PC-9 (cell line): ENCODE measurements at places on chromosomes 4 and X.
A peak's percentile ranks its signal among the peaks of the same experiment; 100 is the strongest.

DNA sequence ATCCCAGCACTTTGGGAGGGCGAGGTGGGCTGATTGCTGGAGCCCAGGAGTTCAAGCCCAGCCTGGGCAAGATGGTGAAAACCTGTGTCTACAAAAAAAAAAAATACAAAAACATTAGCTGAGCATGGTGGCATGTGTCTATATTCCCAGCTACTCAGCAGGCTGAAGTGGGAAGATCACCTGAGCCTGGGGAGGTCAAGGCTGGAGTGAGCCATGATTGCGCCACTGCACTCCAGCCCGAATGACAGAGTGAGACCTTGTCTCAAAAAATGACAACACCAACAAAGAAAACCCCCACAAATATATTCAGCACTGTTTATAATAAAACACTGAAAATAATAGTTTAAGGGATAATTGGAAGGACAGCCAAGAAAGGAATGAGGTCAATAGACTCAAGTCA is 3.6 kb upstream of the ELOVL6 start:
- DNase-seq, result no peak

DNA sequence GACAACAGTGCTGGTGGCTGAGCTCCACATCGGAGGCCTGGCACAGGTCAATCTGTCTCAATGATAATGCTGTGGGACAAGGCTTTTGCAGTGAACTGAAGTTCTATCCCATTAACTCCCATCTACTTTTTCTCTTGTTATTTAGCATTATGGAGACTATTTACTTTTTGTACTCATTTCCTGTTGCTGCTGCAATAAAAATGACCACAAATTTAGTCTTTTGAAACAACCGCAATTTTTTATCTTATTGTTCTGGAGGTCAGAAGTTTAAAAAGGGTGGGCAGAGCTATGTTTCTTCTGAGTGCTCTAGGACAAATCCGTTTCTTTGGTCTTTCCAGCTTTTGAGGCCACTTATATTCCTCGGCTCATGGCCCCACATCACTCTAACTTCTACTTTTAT is 111.0 kb upstream of the PITX2 start:
- no peak for DNase-seq

DNA sequence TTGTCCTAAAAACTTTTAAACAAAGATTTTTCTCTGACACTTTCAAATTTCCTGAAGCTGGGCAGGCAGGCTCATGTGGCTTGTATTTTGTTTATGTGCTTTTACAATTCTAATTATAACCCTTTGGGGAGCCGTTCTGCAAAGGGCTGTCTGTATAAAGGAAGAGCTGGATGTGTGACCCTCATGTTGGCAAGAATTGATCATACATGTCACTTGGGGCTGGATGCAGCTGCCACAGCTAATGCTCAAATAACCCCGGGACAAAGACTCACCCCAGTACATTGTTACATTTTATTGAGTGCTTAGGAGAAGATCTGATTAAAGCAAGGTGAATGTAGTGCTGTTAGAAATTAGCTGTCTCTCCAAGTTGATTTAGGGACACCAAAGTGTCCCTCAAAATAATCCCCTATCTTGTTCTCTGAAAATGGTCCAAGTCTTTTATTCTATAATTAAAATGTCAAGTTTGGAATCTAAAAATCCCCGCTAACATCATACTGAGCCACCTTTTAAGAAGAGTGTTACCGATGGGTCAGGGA is 13.0 kb upstream of the DAPP1 start:
- no peak for DNase-seq

GRCh38 chr4:76279462-76279861 is 27.1 kb upstream of the STBD1 start:
- no peak for DNase-seq

DNA sequence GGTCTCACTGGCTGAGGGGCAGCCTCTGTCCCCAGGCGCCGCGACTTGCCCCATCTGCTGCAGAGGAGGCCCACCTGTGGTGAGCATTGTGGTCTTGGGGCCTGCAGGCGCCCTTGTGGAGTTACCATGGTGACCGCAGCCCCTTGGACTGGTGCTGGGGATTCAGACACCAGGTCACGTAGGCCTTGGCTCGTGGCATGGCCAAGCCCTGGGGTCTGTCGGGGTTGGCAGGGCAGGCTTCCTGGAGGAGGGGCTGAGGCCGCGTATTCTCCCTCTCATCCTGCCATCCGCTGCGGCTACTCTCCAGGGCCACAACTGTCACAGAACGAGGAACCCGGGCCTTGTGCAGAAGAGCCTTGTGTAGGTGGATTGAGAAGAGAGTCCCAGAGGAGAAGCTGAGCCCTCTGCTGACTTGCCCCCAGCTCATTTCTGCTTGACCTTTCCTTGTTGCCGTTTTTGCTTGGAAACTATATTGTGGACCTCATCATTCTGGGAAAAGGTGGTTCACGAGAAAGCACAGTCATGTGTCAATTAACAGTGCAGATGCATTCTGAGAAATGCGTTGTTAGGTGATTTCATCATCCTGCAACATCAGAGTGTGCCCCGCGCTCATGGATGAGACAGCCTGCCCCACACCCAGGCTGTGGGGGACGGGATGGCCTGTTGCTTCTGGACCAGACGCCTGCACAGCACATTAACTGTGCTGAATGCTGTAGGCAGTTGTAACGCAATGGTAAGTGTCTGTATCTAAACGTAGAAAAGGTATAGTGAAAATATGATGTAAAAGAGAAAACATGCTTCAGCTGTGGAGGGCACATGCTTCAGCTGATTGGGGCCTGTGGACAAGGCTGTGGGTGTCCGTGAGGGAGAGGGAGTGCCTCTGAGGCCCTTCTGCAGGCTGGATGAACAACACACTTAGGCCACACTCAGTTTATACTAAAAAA is 38.5 kb downstream of the TRMT44 start:
- DNase-seq, result no peak

- no peak for DNase-seq
Observed at GRCh38 chr4:52627876-52628275, 31.2 kb downstream of the USP46 start.

- no peak for DNase-seq
Observed at GRCh38 chr4:156633847-156634246, 337.8 kb downstream of the PDGFC start.

DNA sequence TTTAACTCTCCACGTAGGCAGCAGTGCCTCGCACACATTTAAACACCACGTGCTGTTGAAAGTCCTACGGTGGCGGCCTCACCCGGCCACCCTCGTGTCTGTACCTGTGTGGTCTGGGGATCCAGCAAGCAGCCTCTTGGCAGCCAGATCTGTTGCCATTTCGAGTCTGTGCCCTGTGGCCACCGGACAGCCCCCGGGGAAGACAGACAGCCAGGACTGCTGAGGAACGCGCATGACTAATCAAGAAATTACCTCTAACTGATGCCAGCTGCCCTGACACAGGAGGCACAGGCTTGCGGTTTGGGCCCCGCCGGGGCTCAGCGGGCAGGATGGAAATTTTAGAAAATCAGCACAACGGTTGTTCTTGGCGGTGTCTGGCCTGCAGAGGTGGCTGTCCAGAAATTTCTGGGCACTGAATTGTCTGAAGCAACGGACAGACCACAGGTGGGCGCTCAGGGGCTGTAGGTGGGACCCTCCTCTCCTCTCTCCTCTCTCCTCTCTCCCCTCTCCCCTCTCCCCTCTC is 15.6 kb upstream of the ASMTL start:
- peak; percentile 49 for DNase-seq

DNA sequence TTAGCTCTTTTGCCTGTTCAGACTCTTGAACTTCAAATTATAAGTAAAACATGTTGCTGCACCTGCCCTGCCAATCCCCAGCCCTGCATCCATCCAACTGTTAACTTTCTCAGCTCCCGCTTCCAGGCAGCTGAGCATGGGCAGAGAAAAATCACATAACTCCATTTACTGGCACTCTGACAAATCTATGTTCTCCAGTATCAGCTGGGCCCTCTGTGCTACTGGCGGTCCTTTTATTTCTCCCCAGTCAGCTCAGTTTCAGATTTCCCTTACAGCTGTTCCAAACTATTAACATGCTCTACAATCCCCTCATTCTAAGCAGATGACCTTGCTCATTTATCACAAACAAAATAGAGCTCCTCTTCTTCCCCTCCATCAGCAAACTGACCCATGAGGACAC is 240.4 kb upstream of the TET2 start:
- no peak for DNase-seq

DNA sequence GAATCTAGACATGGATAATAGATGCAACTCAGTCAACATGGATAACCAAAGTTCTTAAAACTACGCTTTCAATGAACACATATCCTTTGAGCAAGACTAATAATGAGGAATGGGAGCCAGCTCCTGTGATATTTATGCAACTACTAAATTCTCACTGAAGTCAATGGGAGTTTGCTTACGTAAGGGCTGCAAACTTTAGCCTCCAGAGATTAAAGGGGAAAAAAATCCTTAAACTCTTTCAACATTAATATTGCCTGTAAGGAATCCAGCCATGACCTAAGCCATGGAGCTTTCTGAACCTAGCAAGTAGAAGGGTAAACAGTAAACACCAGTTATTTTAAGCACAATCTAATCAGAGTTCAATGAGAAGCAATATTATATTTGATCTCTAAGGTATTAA is 125.2 kb upstream of the PITX2 start:
- no peak for DNase-seq

- peak; percentile 12 for DNase-seq
Observed at GRCh38 chr4:101649790-101650515, 140.6 kb upstream of the BANK1 start.

- no peak for DNase-seq
Observed at GRCh38 chrX:153640736-153641575, 6.0 kb upstream of the DUSP9 start.

DNA sequence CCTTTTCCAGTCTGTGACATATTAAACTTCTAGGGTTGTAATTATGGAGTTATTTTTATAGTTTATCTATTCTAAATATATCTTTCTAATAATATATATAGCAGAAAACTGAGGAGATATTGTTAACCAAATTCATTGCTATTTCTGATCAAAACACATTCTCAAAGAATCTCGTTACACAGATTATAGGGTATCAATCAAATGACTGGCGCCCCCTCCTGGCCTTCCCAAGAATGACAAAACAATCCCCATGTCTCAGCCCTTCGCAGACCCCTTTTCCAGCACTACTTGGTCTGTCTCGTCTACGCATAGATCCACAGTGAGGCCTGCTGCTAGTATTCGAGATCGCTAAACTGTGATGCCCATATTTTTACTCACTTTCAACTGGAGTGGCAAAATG is 209.3 kb downstream of the GPC3 start:
- peak; percentile 10 for DNase-seq

GRCh38 chr4:69642961-69643360 is 3.5 kb upstream of the UGT2A2 start:
- DNase-seq, result no peak

DNA sequence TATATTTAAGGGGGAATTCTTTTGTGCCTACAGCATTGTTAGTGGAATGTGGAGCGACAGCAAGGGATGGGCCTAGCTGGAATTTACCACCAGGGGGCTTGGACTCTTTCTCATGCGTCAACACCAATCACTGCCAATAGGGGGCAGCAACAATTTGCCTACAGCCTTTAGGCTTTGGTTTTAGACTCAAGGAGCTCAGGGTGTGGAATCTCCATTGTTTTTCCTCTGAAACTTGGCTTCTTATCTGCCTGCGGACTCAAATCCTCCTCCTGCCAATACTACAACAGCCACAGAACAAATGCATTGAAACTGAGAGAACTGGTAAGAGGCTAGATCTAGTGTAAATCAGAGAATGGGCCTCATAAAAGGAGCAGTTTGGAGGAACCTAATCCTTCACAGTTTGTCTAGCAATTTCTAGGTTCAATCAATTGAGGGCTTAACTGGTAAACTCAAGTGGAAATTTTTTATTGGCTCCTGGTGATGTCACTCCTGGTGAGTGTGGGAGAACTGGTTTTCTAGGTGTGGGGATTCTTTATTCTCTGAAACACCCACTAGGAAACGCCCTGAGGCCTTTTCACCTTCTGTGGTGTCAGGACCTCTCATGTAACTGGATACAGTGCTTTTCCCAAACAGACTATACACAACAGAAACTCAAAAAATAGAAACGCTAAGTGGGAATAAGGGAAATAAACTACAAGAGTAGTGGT is 27.9 kb upstream of the TMSB4X start:
- DNase-seq, result peak; percentile 87

GRCh38 chr4:150217192-150217591 is 138.9 kb downstream of the DCLK2 start:
- no peak for DNase-seq

GRCh38 chr4:6200922-6201362 is 593 bp upstream of the JAKMIP1 start:
- DNase-seq, result no peak

- no peak for DNase-seq
Observed at GRCh38 chrX:153448556-153449367, 2.9 kb upstream of the TREX2 start.

DNA sequence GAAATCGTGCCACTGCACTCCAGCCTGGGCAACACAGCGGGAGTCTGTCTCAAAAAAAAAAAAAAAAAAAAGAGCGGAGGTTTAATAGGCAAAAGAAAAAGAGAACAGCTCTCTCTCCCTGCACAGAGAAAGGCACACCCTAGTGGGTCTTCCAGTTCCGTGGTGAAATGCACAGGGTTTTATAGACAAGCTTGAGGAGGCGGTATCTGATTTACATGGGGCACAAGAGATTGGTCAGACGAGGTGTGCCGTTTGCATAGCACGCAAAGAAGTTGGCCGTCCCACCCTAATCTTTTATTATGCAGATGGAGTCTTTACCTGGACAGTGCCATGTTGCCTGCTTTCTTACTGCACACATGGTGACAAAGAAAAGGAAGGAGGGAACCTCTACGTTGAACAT is 33.5 kb upstream of the REST start:
- peak; percentile 30 for DNase-seq

GRCh38 chrX:9797384-9798360 is 11.4 kb downstream of the SHROOM2 start:
- no peak for DNase-seq

DNA sequence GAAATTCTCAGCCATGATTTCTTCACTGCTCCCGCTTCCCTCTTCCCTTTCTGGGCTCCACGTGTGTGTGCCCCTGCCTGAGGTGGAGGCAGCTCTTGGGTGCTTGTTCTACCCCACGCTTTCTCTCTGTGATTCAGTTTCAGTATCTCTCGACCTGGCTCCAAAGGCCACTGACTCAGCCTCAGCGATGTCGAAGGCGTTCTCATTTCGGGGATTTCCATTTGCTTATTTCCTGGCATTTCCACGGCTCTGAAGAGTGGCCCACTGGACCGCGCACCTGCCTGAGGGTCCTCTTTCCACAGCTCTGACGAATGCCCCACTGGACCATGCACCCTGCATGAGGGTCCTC is 52.4 kb downstream of the GAK start:
- DNase-seq, result no peak

GRCh38 chr4:88341227-88342192 is 37.1 kb upstream of the HERC6 start:
- no peak for DNase-seq

- DNase-seq, result no peak
Observed at GRCh38 chr4:166977596-166977995, 256.7 kb downstream of the SPOCK3 start.

- no peak for DNase-seq
Observed at GRCh38 chr4:84035568-84035967, 463.5 kb downstream of the NKX6-1 start.

DNA sequence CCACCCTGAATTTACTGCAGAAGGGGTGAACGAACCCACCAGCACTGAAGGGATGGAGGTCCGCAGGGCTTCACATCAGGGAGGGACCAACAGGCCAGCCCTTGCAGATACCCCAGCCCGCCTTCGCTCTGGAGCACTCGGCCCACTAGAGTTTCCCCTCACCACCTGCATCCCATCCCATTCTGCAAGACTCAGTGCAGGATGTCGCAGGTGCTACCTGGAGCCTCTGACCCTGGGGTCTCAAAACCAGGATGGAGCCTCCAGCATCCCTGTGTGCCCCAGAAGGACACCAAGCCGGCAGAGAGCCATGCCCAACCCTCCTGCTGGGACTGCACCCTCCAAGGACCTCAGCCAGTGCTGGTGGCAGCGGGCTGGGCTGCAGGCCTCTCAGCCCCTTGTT is 57.6 kb upstream of the ADRA2C start:
- no peak for DNase-seq
